ENCODE measurements at places on chromosomes 4 and X.

GRCh38 chr4:88008122-88008742, 797 bp downstream of the PKD2 start:
- DNase-seq = peak; percentile 18

DNA sequence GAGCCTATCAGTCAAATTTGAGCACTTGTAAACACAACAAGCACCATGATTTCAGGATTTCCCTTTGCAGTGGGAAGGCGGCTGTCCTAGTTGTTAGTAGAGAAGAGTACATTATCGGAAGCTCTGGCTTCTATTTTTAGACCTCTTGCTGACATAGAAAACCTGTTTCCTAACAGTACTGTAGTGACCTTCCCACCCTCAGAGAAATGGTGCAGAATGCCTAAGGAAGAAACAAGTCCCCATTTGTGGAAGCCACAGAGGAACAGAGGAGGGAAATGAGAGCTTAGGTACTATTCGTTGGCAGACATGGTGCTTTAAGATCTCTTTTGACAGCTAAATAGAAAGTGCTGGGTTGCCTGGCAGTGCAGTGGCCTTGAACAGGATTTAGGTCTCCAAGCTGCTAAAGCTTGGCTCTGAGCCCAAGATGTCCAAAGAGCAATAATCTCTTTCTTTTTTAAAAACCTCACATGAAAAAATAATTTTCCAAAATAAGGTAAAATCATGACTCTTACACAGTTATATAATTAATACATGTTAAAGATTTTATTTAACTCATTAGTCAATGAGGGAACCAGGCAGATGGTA, 24.9 kb downstream of the GLRA2 start:
- DNase-seq = no peak

DNA sequence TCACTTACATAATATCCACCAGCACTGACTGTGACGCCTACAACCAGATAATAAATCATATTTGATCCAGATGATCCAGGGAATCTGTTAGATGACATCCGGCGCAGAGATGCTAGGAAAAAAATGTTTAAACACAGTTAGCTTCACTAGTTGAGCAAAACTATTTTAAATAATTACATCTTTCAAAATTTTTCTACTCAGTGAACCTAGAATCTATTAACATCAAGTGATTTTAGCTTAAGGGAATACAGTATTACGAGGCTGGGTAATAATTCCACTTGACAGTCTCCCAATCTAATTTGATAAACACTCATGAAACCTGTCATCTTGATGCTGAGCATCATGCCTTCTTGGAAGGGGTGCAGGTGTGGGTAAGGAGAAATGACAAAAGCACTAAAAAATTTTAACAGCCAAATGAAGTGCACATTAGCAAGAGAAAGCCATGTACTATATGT, 4.7 kb downstream of the MGARP start:
- DNase-seq = no peak

DNA sequence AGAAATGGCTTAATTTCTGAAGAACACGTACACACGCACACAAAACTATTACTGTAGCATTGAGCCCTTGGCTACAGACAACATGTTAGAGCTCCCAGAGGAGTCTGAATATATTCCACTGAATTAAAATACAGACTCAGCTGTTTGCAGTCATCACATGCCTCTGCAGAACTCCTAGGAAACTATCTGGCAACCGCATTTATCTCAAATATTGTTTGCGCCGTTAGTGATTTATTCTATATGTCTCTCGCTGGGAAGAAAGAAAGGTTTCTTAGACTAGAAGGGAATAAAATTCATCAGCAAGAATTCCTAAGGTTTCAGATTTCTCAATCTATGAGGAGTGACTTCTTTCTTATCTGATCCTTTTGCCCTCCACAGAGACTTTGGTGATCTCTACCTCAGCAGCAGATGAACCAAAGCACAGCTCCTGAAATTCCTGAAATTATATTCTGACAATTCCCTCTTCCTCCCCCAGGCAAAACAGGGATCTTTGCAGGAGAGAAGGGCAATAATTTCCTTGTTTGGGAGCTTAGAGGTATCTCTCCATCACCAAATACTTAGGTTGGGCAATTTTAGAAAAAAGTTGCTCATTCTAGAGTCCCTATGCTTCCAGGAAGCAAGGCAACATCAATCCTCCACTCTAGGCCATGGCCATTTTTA, 199.2 kb downstream of the APBB2 start:
- no peak for DNase-seq

GRCh38 chr4:40550948-40551462, 78.7 kb downstream of the RBM47 start:
- peak; percentile 4 for DNase-seq

DNA sequence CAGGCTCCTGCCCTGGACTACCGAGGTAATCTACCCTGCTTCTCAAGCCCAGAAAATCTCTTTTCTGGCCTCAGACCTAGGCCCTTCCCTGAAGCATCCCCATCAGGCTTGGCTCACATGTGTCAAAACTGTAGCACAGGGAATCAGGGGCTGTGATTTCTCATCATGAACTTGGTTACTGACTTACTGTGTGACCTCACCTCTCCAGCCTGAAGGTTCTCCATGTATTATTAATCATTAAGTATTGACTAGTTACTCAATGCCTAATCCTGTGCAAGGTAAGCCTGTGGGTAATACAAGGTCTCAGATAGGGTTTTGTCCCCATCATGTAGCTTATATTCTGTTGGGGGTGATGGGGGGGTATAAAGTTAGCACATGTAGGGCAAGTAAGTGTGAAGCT, 6.8 kb downstream of the SRPX2 start:
- DNase-seq = no peak

DNA sequence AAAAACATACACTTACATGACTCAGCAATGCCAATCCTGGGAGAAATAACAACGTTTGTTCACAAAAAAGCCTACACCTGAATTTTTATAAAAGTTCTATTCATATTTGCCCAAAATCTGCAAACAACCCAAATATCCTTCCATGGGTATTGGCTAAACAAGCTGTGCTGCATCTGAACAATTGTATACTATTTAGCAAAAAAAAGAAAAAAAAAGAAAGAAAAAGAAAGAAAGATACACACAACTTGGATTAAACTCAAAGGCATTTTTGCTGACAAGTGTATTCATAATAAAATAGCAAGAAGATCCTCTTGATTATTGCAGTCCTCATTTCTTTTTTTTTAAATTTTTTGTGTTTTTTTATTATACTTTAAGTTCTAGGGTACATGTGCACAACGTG, 24.5 kb upstream of the MAGEA3 start:
- DNase-seq = no peak
